ENCODE measurements at places on chromosomes 16 and 17.

DNA sequence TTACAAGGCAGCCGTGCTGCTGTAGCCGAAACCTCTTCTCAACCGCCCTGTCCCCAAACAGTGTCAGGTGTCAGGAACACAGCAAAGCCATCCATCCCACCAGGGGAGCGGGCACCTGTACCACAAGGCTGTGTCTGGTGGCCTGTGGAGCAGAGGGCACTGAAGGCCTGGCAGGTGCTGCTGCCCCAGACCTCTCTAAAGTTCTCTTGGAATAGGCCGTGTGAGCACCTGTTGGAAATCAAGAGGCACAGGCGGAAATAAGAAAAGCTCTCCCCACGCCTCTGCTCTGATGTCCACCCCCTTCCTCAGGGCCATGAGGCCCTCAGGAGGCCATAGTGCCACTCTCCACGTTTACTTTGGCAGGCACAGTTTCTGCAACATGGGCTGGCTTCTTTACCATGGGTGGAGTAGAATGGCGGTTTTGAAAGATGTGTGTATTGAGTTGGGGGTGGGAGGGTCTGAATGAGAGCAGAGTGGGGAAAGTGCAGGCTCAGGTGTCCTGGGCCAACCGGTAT lies 99.9 kb upstream of the ZNF750 start:
- DNase-seq, result no peak

DNA sequence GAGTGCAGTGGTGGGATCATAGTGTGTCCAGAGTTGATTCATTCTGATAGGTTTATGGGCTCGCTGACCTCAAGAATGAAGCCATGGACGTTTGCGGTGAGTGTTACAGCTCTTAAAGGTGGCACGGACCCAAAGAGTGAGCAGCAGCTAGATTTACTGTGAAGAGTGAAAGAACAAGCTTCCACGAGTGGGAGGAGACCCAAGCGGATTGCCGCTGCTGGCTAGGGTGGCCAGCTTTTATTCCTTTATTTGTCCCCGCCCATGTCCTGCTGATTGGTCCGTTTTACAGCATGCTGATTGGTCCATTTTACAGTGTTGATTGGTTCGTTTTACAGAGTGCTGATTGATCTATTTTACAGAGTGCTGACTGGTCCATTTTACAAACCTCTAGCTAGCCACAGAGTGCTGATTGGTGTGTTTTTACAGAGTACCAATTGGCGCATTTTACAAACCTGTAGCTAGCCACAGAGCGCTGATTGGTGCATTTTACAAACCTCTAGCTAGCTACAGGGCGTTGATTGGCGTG lies 17.5 kb downstream of the CACNG4 start:
- DNase-seq, result no peak

DNA sequence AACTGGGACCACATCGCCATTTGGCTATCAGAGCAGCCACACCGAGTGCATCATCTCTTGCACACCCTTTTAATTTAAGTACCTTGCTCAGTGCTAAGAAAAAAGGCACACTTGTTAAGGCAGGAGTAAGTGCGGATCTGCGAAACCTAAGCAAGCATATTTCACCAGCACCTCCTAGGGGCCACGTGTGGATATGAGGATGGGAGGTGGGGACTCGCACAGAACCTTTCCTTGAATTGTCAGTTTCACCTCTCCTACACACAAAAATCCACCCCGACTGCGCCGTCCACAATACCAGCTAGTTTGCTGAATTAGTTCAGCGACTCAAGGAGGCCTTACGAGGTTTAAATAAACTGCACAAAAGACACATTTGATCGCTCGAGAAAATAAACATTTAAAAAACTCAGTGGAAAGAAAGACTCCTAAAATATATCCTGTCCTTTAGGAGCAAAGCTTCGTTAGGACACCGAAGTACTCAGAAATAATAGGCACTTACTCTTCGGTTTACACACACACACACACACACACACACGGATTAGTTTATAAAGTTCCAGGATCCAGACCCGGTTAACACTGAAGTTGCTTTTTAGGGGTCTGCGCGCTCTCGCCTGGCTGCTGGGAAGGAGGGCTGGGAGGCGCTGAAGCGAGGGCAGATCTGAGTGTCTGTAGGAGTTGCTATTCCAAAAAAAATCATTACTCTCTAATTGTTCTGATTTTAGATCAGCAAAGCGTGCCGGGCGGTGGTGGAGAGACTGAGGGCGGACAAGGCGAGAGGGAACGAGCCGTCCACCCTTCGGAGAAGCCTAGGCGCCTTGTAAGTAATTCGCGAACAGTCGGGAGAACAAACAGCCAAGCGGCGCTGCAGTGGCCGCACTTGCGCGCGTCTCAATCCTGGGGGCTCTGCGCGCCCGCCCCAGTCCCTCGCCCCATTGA lies 1.0 kb upstream of the KCNJ2 start:
- peak; percentile 60 for DNase-seq

DNA sequence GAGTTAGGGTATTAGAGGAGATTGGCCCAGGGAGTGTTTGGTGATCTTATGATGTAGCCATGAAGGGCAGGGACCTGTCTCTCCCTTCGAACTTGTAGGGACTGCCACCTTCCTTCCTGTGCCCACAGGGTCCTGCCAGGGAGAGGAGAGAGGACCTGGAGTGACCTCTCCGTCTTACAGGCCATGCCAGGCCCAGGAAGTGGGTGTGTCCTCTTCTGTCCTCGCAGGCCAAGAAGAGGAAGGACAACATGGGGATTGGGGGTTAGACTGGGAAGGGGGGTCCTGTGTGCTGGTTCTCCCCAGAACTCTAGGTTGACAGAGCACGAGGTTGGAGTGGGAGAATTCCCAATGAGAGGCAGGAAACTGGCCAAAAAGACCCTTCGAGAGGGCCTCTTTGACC lies 43.4 kb upstream of the TAC4 start:
- DNase-seq, result no peak

DNA sequence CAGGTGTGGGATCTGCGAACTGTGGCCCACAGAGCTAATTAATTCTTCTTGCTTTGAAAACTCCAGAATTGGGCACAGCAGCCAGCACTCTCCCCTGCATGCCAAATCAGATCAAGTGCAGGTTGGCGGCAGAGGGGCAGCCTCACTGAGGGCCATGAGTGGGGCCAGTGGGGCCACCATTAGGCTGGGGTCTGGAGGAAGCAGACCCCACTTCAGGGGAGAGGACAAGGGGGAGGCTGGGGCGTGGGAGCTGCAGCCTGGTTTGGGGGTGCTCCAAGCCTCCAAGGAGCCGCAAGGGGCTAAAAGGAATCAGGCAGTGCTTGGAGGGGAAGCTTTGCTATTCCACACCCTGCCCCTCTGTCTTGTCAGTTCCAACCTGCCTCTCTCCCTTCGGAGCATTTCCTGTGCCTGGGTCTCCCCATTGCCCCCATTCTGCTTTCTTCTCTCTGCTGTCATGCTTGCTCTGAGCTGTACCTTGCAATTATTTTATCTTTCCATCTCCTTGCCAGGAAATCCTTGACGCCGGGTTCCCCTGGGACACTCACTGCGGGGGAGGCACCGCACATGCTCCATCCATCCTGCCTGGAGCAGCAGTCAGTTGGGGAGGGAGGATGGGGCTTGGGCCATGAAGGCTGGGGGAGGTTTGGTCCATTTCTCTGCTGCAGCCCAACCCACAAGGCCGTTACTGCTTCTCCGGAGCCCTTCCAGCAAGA lies 3.3 kb upstream of the ABCC3 start:
- DNase-seq, result no peak

DNA sequence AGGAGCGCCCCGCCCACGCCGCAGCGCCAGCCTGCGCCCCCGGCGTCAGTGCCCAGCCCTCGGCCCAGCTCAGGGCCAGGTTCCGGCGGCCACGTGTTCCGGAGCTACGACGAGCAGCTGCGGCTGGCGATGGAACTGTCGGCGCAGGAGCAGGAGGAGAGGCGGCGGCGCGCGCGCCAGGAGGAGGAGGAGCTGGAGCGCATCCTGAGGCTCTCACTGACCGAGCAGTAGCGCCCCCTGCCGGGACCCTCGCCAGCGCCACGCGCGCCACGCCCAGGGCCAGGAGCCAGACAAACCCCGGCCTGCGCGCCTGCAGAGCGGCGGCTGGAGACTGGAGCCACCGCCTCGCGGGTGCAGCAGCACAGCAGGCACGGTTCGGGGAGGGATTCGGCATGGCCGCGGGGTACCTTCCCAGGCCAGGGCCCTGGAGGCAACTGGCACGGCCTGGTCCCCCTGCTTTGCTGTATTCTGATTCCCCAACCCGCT lies 9.3 kb downstream of the CORO6 start:
- peak; percentile 90 for DNase-seq

DNA sequence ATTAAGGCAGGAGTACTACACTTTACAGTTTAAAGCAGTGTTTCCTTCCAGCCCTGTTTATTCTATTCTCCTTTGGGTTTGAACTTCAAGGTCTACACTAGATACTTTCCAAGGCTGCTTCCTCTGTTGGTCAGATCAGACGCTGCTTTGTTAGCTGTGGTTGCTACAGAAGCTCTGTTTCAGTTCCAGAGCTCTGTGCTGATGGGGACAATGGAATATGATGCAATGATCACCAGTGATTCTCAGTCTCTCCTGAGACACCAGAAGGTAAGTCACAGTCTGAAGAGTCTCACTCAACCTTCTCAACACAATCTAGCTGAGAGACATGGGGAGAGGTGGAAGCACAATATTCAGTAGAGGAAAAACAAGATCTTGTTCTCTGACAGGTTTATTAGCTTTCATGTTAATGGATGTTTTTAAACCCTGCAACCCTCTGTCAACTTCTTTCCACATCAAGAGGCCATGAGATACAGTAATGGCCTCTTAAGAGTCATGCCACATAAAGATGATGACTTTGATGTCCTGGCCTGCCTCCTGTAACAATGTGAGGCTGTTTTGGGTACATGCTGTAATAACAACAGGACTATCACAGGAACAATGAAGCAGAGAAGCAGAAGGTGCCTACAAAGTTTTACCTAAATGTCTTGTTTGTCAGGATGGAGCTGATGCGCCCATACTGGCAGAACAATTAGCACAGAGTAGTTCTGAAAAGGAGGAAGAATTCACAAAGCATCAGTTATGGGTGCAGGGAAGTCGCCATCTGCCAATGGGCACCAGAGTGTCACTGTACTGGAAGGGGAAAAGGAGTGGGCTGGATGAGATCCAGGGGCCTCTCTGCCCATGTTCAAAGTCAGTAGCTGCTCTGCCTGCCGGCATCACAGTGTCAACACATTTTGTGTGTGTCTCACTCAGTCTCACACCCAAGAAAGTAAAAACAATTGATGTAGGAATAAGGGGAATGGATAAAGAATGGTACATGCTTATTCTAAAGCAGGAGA lies 33.4 kb downstream of the PSME3IP1 start:
- no peak for DNase-seq

DNA sequence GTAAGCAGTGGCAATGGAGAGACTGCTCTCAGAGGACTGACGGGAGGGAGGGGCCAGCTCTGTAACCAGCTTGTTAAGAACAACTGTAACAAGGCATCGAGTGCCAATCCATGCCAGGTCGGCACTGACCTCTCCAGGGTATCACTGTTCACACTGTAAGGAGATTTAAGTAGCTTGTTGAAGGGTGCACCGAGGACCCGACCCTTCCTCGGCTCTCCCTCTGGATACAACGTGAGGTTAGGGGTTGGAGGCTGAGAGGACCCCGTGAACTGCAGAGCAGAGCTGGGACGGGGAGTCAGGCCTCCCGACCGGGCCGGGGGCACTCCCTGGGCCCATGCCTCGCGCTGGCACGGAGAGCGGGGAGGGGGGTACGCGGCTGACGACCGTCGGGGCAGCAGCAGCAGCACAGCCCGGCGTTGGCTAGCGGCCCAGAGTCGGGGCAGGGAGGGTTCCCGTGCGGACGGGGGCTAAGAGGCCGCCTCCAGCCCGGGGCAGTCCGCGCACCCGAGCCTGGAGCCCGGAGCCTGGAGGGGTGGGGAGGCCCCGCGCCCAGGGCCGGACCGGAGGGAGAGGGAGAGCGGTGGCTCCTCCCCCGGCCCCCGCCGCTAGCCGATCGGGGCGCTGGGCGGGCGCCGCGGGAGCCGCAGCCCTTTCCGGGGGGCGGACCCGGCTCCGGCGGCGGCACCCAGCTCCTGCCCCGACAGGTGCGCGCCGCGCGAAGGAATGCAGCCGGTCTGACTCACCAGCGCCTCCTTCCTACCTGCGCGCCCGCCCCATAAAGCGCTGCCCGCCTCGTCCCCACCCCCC lies at the start of gene ITGB4:
TSS of gene ITGB4 (plus strand) at position 804 of the 807 bp plus-strand sequence. CDS start 3,245 bp downstream, outside the sequence.
- peak; percentile 51 for DNase-seq

DNA sequence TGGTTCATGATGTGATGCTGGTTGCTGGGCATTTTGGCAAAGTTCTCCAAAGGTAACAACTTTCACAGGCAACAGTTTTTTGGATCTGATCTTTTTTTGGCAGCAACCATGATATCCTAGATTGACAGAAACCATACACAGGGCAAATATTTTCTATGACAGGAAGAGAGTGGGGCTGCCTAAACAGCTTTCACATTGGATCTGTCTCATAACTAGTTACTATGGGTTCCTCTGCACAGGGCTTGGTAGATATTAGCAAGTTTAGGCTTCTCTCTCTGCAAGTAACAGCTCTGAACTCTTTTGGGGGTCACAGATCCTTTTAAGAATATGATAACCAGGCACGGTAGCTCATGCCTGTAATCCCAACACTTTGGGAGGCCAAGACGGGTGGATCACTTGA lies 28.6 kb downstream of the COG4 start:
- DNase-seq, result no peak

DNA sequence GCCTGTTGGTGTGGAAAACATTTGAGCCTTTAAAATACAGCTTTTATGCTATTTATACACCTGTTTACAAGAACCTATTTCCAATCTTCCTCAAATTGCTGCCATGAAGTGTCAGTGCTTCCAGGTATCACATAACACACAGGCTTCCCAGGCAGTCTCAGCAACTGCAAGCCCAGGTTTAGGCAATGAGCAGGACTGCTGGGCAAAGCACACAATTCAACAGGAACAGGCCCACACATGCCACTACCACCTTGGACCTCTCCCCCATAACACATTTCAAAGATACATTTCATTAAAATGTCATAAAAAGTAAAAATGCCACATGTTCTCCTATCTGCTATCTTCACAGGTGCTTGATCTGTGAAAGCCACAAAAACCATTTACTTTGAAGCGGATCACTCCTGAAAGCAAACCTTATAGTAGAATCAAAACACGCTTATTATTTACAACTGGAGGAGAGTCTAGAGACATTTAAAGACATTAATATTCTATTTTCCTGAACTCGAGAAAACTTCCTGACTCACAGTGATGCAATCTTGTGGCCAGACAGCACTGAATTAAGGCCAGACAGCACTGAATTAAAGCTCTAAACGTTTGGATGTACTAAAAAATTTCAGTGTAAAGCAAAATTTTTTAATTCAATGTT lies 31.5 kb downstream of the ANKFY1 start:
- DNase-seq, result peak; percentile 89

All from adipocyte (in vitro differentiated cells).